ENCODE measurements at places on chromosomes 5 and 9.
A peak's percentile ranks its signal among the peaks of the same experiment; 100 is the strongest.

- no peak for DNase-seq
These were observed 65.2 kb downstream of the TMEM167A start for GRCh38 chr5:83011985-83012384.

GRCh38 chr9:20492772-20493171 is 129.5 kb downstream of the MLLT3 start:
- DNase-seq, result no peak

DNA sequence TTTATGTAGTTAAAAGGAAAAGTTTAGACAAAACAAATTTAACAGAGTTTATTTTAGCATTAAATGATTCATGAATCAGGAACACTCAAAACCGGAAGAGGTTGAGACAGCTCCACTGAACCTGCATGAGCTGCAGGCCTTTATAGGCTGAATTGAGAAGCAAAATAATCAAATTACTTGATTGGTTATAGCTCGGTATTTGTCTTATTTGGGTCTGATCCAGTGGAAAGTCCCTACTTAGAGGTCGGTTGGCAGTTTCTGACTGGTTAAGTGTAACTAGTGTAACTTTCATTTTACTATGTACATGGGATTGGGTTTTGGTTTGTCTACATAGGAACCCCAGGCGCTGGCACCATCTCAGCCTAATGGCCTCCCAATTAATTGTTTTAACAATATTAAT is 74.1 kb upstream of the PIK3R1 start:
- DNase-seq, result no peak

GRCh38 chr5:81604193-81604592 is 146.7 kb downstream of the SSBP2 start:
- DNase-seq, result no peak

- no peak for DNase-seq
These were observed 10.4 kb upstream of the WNK2 start for GRCh38 chr9:93173365-93174051.

DNA sequence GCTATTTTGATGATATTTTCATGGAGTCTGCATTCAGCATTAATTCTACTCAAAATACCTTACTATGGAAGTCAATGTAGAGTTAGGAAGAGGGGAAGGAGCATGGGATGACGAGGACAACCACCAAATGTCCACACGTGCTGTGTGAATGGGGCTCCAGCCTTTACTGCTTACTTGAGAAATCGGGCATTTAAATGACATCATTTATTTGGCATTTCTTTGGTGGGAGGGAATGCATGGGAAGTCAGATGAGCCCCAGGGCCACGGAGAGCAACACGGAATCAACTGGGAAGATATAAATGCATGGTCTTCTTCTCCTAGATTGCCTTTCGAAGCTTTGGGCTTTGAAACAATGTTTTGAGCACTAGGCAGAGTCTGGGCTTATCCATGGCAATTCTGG is 458.5 kb upstream of the KLF4 start:
- DNase-seq, result no peak

DNA sequence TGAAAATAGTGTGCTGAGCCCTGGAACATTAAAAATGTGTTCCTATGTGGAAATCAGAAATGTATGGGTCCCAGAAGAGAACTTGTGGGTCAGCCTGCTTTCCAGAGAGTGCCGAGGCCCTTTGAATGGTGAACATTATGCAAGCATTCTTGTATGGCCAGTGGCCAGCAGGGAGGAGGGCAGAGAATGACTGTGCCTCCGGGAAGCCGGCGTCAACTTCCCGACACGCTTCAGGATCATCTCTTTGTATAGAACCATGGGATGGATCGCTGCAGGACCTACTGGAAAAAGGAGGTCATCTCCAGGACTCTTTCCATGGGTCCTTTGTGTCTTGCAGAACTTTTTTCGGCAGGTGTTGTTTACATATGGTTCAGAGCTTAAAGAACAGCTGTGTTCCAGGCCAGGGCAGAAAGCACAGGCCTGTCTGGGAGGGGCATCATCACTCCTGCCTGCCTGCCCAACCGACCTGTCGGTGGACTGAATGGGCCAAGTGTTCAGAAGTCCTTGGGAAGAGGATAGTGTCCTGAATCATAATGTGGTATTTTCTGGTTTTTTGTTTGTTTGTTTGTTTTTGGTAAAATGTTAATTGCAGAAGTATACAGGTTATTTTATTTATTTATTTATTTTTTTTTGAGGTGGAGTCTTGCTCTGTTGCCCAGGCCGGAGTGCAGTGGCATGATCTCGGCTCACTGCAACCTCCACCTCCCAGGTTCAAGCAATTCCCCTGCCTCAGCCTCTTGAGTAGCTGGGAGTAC is 9.0 kb downstream of the PRRC2B start:
- peak; percentile 28 for DNase-seq

DNA sequence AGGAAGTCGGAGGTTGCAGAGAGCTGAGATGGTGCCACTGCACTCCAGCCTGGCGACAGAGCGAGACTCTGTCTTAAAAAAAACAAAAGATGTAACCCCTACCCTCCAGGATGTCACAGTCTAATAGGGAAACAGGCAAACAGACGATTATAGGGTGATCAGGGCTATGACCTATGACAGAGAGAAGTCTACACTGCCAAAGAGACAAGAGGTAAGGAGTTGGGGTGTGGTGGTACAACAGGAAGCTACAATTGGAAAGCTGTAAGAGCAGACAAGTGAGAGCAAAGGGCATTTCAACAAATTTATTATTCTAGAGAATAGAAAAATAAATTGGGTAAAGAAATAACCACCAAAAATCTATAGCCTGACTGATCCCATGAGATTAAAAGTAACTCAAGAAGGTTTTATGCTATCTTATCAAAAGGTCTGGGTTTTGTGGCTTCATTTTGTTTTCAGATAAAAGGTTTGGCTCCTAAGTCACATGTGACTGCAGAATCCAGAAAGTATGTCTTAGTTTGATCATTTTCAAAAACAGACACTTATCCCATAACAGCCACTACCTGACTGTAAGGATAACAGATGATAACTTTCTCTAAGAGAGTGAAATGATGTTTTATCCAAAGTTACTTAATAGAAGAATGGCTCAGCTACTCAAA is 7.3 kb downstream of the CDC26 start:
- DNase-seq, result no peak

GRCh38 chr5:38899936-38900335 is 54.1 kb downstream of the OSMR start:
- DNase-seq, result no peak

GRCh38 chr5:155620821-155621410 is 607.4 kb downstream of the KIF4B start:
- DNase-seq, result no peak

- no peak for DNase-seq
These were observed 158.8 kb downstream of the TMEM161B start for GRCh38 chr5:88109818-88110217.

DNA sequence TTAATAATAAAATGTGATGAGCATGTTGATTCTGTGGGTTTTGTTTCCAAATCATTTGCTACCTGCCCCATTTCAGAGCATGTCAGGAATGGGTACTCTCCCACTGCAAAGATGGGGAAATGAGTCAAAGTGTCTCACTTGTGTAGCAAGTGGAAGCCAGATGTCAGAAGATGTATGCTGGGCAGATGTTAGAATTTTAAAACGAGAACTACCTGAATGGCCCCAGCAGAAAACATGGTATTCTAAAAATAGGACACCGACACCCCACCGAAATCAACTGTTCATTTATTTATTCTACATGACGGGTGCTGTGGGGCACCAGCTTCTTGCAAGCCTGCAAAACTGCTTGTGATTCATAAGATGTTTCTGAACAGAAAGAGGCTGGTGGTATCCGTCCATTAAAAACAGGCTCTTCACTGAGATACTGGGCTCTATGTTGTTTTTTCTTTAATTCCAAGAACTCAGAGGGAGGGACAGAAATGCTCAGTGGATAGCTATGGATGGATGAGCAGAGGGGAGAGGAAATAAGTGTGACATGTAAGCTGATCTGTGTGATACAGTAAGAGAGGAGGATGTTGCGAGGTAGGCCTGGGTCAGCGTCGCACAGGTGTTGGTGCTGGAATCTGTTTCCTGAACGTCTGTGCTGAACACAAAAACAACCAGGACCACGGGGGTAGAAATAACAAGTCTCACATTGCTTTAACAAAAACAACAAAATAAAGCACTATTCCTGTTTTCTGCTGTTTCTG is 157.2 kb downstream of the EFNA5 start:
- no peak for DNase-seq

- no peak for DNase-seq
These were observed 19.3 kb downstream of the ECM2 start for GRCh38 chr9:92516521-92516920.

- DNase-seq, result no peak
These were observed 97.0 kb upstream of the COL5A1 start for GRCh38 chr9:134544388-134545214.

DNA sequence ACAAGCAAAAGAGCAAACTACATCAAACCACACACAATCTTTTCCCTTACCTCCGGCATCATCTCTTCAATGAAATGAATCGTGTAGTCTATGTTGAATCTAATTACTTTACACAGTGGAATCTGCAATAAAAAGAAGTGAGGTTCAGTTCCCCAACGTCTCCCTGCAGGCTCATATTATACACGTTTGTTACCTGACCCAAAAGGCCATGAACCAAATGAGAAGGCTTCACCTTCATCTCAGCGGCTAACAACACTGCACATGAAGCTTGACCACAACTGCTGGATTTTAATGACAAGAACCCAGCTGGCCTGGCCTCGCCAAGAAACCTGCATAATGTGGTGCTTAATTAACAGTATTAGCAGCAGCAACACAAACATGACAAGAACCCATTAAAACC is 45.5 kb downstream of the DROSHA start:
- no peak for DNase-seq

GRCh38 chr5:27876071-27876470 is 837.7 kb upstream of the CDH9 start:
- no peak for DNase-seq

GRCh38 chr5:134041570-134042411 is 37.0 kb upstream of the VDAC1 start:
- DNase-seq, result no peak

GRCh38 chr9:125805057-125805456 is 57.9 kb downstream of the PBX3 start:
- no peak for DNase-seq

- DNase-seq, result no peak
These were observed 2306.2 kb upstream of the ACO1 start for GRCh38 chr9:30078195-30078594.

Measured in NCI-H1092 (cell line).